ENCODE measurements at places on chromosomes 12 and 14.

GRCh38 chr12:48933664-48934311, 8.5 kb upstream of the FKBP11 start:
- peak; percentile 75 for DNase-seq

DNA sequence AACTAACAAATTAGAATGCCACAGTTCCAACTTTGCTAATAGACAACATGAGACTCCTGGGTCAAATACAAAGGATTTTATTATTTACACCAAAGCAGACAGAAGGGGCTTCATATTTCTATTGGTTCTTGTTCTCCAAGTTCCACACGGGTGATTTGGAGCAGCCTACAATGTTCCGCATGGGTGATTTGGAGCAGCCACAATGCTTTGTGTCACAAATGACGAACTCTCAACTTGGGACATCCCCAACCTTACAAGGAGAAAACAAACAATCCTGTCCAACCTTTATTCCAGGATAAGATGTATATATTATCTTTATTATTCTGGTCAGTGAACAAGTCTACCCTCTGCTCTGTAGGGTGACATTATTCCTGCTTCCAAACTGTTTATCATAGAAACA, 694.3 kb upstream of the MGAT4C start:
- DNase-seq: no peak

DNA sequence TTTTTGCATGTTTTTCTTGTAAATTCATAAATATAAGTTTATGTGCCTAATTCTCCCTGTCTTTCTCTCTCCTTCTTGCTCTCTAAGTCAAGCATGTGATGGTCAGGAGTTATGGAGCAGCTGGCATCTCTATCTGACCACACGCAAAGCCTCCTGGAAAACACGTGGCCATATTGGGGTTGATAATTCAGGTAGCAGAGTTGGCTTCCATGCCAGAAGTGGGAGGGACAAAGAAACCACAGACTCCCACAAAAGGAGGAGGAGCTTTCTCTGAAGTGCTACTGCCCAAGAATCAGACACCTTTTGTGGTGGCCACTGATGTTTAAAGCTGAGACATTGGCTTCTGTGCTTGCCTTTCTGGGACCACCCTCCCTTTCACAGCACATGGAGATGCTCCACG, 517.6 kb upstream of the TMEM132C start:
- no peak for DNase-seq

DNA sequence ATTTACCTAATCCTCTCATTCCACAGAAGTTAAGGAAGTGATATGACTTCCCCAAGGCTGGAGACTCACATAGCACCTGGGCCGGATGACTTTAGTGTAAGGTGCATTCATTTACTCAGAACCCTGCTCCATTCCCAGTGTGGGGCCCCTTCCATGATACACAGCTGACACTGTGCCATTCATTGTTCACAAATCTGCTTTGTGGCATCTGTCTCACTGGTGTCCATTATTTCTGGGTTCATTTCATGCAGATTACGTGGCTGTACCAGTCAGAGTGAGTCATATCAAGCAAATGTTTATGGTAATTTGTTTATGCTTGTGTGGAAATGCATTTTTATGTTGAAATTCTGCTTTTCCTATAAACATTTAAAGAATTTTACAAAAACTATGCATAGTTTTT, 5.2 kb downstream of the ANO4 start:
- DNase-seq: no peak

GRCh38 chr12:623172-623864, 39.9 kb downstream of the NINJ2 start:
- no peak for DNase-seq

- DNase-seq: no peak
Measured at GRCh38 chr12:24408305-24408704, 458.8 kb upstream of the SOX5 start.

DNA sequence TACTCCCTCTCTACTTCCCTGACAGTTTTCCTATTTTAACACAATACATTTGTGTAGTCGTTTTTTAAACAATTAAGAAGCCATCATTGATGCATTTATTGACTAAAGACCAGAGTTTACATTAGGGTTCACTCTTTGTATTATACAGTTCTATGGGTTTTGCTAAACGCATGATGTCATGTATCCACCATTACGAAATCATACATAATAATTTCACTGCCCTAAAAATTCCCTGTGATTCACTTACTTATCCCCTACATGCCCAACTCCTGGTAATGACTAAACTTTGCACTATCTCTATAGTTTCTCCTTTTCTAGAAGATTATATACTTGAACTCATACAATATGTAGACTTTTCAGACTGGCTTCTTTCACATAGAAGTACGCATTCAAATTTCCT, 1016.5 kb upstream of the FOXG1 start:
- DNase-seq: no peak

DNA sequence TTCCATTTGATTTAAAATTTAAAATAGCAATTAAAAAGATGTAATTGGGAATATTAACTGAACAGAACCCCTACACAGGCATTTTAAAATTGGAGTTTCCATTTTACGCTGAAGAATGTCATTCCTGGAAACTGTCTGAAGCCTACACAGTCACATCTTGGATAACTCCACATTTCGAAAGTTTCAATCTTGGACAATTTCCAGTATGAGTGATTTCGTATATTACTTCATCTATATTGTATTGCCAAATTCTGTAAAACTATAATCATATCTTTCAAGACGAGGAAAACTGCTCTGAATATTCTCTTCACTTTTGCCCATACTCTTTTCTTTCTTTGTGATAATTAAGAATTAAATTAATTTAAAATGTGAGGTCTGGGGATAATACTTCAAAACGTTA, 194.2 kb upstream of the ABCD2 start:
- no peak for DNase-seq

DNA sequence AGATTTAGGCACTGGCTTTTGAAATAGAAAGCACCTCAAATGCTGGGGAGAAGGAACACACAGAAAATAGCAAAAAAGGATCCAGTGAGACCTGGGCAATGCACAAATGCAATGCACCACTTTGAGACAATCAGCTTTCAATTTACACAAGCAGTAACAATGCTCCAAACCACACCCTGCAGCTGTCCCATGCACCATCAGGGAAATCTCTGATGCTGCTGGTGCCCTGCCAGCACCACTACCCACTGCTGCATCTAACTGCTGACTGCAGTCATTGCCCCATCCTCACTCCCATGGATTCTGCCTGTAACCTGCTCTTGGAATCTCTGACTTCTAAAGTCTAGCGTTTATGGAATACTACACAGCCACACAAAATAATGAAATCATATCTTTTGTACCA, 21.0 kb upstream of the HMGA2 start:
- no peak for DNase-seq

GRCh38 chr12:1939331-1939730, 20.9 kb upstream of the CACNA2D4 start:
- no peak for DNase-seq

- DNase-seq: no peak
Measured at GRCh38 chr12:26229910-26230309, 34.5 kb downstream of the SSPN start.

- no peak for DNase-seq
Measured at GRCh38 chr12:132285991-132286681, 43.3 kb downstream of the GALNT9 start.

DNA sequence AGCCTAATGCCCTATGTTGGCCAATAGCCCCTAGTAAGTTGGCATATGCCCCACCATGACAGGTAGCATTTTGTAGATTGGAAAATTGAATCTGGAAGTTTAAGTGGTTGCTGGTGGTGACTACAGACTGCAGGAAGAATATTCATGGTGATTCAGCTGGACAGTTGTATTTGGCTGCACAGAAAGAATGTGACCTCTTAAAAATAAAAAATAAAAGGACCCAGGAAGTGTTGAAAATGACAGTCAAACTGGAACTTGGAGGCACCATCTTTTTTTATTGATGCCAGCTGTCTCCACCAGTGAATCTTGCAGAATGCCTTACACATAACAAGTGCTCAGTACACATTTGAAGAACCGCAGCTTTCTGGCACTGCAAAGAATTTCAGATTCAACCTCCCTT, 73.9 kb downstream of the PRMT8 start:
- DNase-seq: no peak

DNA sequence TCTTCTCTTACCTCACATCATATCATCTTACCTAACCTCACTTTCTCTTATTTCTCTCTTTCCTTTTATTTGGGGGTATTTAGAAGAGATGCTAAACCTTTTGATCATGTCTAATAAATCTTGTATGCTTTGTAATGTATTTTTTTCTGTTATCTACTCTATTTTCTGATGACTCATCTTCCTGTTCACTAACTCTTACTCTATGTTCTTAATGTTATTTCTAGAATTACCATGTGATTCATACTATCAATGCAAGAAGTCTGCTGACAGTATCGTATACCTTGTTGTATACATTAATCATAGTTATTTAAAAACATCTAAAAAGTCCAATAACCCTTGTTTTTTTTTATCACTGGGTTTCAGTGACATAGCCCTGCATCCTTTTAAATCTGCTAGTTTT, 62.3 kb downstream of the MGAT4C start:
- DNase-seq: no peak

GRCh38 chr12:95759718-95760117, 30.8 kb downstream of the NTN4 start:
- DNase-seq: no peak

DNA sequence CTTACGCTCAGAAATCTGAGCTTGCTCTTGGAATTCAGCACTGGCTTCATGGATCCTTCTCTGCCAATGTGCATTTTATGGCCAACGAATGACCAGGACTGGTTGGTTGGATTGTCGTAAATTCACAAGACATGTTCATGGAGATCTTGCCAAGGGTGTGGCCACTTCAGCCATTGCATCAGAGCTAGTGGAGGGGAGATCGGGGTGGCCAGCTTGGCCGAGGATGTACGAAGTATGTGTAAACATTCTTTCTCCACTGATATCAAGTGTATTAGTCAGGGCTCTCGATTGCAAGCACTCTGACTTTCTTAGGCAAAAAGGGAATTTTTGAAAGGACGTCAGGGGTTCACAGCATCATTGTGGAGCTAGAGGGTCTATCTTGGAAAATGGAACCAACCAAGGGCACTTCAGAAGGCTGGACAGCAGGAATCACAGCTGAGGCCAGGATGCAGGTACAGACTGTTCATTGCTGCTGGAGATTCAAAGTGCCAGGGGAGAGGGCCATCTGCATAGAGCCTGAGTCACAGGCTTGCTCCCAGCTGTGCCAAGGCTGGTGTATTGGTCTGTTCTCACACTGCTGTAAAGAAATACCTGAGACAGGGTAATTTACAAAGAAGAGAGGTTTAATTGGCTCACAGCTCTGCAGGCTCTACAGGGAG, 32.9 kb upstream of the ADGRD1 start:
- no peak for DNase-seq

GRCh38 chr12:101671157-101671791, 26.2 kb upstream of the CHPT1 start:
- DNase-seq: peak; percentile 33

DNA sequence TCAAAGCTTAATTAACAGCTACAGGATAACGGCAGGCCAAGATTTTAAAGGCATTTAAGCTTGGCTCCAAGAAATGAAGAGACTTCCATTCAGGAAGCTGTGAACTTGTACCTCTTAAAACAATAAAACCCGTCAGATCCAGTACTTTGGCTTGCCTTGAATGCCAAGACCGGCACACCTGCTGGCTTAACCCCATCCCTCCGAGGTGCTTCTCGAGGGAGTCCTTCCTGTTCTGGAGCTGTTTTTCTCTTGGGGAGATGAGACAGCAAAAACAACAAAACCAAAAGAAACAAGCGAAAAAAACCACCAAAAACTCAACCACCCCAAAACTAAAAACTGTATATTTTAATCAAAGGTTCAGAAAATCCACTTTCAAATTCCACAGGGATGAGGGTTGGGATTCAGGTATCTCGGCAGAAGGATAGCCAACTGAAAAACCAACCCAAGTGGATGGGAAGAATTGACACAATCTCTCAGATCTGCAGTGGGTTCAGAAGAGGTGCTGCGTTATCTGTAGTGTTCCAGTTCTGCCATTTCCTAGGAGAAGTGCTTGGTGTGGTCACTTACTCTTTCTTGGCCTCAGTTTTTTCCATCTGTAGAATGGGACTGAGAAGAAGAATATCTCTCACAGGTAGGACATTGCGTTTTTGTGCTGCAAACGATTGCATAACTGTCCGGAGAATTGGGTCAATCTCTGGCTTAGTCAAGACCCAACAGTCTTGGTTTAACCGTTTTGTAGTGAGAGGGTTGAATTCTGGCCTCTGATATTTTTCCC, 420.1 kb downstream of the VRK1 start:
- no peak for DNase-seq

DNA sequence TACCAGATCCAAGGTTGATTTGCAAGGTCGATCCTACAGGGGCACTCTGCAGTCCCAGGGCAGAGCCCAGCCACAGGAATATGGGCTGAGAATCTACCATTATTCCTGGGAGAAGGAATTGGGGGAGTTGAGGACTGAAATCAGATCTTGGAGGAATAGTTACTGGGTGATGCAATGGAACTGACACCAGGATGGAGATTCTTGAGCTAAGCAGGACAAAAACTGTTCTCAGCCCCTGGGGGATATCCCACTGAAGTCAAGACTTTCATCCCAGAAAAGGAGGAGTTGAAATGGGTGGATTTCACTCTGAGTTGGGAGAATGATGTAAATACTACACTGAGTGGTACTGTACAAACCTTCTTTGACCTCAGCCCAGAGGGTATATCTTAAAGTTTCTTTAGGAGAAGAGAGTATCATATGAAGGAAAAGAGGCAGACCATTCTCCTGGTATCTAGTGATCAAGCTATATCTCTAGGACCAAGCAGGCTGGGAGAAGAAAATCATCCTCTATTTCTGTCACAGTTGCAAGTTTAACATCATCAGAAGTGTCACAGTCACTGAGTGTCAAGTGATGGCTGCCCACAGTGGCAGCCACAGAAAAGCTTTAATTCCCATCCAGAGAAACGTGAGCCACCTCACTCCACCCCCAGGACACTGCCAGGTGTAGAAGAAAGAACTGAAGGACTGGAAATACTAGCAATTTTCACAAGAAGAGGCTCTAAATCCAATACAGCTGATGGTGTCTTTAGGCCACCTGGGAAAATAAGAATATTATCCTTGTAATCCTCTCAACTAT, 181.9 kb downstream of the NUAK1 start:
- DNase-seq: no peak

GRCh38 chr14:68779761-68780323, 13.0 kb downstream of the ZFP36L1 start:
- peak; percentile 79 for DNase-seq

- no peak for DNase-seq
Measured at GRCh38 chr14:53894456-53894855, 62.2 kb downstream of the BMP4 start.

GRCh38 chr12:104477510-104478390, 21.0 kb downstream of the CHST11 start:
- DNase-seq: no peak

GRCh38 chr14:69615496-69616407, 4.4 kb downstream of the SUSD6 start:
- DNase-seq: peak; percentile 66

DNA sequence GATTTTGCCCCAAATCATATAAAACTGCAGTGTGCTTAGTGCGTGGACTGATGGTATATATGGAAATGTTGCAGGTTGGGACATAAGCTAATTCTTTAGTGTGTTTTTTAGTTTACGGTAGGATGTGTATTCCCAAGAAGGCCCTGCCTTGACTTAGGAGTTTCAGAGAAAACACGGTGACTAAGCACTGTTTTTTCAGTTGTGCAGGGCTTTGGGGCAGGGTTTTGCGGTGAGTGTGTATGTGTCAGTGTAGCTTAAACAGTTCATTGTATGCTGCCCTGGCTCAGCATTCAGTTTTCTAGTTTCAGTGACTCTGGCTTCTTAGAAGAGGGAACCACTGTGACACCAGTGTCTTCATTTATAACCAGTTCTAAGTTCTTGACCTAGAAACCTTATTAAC, 101.2 kb downstream of the AKAP6 start:
- no peak for DNase-seq

Measured in central memory CD4-positive, alpha-beta T cell (primary cell).